Hematopoietic multipotent progenitor cell treated with erythropoietin and hydrocortisone succinate and interleukin-3 and kit ligand, for 17 days (in vitro differentiated cells): ENCODE measurements at places on chromosomes 3 and 15.

DNA sequence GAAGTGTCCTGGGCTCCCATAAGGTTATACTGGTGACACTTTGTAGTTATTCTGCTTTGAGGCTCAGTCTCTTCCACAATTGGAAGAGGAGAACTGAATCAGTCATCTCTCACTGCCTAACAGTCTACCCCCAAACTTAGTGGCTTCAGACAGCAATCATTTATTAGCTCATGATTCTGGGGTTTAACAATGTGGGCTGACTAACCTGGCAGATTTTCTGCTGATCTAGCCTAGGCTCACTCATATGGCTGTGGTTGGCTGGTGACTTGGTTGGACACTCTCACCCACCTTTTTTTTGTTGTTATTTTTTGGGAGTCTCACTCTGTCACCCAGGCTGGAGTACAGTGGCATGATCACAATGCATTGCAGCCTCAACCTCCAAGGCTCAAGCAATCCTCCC is 7.1 kb downstream of the GPD1L start:
- no peak for DNase-seq

DNA sequence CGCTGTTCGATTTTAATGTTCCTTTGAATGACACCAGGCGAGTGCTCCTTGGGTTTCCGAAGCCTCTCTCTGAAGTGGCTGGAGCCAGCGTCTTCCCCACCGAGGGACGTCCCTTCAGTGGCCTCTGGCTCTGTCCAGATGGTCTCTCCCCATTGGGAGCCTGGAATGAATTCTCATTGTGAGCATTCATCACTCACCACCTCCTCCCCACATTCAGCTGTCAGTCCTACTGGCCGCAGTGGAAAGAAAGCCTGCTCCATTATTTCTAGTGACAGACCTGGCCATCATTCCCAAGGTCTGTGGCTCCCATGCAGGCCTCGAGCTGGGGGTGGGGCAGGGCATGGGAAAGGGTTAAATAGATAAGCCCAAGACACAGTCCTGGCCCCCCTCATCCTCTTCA is 35.2 kb downstream of the ZNF710 start:
- no peak for DNase-seq

GRCh38 chr3:106397006-106397405 is 528.2 kb upstream of the CBLB start:
- no peak for DNase-seq

- DNase-seq, result peak; percentile 91
Observed at GRCh38 chr3:150733373-150733935, 29.5 kb downstream of the SIAH2 start.

DNA sequence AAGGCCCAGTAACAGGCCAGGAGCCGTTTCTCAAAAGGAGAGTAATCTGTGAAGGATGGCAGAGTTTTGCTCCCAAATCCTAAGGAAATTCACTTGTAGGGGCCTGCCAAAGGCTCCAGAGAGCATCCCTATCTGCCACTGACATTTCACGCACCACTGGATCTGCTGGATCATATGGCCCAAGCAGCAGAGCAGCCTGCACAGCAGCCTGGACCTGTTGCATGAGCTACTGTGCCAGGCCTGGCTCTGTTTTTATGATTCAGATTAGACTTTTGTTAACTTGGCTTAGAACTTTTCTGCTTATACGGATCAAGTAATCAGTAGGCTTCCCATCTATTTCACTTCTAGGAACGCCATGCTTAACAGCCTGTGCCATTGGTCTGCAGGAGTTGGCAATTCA is 70.7 kb downstream of the CHRD start:
- no peak for DNase-seq
